ENCODE measurements at places on chromosomes 7 and 10.

GRCh38 chr7:68148440-68148839, 1151.8 kb downstream of the TYW1 start:
- no peak for DNase-seq
- H3K4me1 ChIP-seq, result no peaks in the 10 kb centered on the region
- H3K27ac ChIP-seq, result no peak overlapping the region

DNA sequence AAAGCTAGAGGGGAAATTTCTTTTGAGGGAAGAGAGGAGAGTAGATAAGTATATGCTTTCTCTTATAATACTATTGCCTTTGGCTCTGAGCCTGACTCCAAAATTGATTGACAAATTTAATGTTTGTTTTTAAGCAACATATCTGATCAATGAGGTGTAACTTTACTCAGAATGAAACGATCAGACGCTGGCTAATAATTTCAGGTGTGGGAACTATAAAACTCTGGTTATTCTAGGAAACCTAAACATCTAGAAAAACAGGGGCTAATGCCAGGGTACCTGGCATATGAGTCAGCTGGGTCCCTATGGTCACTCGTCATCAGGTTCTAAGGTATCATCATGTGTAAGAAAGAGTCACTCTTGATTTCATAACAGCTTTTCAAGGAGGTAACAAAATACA, 139.7 kb downstream of the ATE1 start:
- H3K27me3 ChIP-seq, result no peaks in the 10 kb centered on the region

GRCh38 chr7:130419658-130420057, 21.2 kb downstream of the CEP41 start:
- no peaks in the 10 kb centered on the region for H3K36me3 ChIP-seq
- H3K27ac ChIP-seq, result no peak overlapping the region
- no peak overlapping the region for H3K4me3 ChIP-seq
- H3K4me1 ChIP-seq, result no peaks in the 10 kb centered on the region
- H3K27me3 ChIP-seq, result no peaks in the 10 kb centered on the region

DNA sequence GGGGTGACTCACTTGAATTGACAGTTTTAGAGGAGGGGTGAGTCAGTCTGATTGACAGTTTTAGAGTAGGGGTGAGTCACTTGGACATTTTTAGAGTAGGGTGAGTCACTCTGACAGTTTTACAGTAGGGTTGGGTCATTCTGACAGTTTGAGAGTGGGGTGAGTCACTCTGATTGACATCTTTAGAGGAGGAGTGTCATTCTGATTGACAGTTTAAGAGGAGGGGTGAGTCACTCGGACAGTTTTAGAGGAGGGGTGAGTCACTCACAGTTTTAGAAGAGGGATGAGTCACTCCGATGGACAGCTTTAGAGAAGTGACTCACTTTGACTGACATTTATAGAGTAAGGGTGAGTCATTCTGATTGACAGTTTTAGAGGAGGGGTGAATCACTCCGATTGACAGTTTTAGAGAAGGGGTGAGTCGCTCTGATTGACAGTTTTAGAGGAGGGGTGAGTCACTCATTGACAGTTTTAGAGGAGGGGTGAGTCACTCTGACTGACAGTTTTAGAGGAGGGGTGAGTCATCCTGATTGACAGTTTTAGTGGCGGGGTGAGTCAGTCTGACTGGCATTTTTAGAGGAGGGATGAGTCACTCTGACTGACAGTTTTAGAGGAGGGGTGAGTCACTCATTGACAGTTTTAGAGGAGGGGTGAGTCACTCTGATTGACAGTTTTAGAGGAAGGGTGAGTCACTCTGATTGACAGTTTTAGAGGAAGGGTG, 595.9 kb downstream of the DNAJB6 start:
- H3K27me3 ChIP-seq, result no peaks in the 10 kb centered on the region
- no peaks in the 10 kb centered on the region for H3K36me3 ChIP-seq
- DNase-seq, result no peak
- H3K4me3 ChIP-seq, result no peak overlapping the region
- no peaks in the 10 kb centered on the region for H3K4me1 ChIP-seq

- no peak overlapping the region for H3K27ac ChIP-seq
- H3K27me3 ChIP-seq, result no peaks in the 10 kb centered on the region
- no peaks in the 10 kb centered on the region for H3K4me1 ChIP-seq
- no peak for DNase-seq
- H3K4me3 ChIP-seq, result no peak overlapping the region
These were observed 122.5 kb downstream of the RELN start for GRCh38 chr7:103866919-103867318.

DNA sequence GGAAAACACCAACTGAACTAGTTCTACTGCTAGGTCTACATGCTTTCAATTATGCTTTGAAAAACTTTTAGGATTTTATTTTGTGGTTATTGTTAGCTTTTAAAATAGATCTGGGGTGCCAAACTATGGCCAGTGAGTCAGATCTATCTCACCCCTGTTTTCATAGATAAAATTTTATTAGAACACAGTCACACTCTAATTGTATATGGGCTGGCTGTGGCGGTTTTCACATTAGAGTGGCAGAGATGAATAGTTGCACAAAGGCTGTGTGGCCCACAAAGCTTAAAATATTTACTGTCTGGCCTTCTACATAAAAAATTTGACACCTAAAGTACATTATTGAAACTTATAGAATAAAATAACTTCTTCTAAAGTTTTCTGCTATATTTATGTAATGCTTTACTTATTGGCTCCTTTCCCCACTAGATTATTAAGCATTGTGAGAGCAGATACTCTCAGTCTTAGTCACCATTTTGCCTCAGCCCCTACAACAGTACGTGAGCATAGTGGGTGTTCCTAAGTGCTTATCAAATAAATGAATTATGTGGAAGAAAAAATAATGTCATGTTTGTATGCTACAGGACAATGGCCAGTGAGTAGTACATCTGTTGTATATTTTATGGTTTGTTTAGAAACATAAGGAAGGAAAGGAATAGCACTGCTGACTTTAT, 5.4 kb upstream of the SUV39H2 start:
- H3K27me3 ChIP-seq, result no peaks in the 10 kb centered on the region
- H3K36me3 ChIP-seq, result peaks cover 6% of the 10 kb centered on the region
- H3K4me3 ChIP-seq, result no peak overlapping the region

DNA sequence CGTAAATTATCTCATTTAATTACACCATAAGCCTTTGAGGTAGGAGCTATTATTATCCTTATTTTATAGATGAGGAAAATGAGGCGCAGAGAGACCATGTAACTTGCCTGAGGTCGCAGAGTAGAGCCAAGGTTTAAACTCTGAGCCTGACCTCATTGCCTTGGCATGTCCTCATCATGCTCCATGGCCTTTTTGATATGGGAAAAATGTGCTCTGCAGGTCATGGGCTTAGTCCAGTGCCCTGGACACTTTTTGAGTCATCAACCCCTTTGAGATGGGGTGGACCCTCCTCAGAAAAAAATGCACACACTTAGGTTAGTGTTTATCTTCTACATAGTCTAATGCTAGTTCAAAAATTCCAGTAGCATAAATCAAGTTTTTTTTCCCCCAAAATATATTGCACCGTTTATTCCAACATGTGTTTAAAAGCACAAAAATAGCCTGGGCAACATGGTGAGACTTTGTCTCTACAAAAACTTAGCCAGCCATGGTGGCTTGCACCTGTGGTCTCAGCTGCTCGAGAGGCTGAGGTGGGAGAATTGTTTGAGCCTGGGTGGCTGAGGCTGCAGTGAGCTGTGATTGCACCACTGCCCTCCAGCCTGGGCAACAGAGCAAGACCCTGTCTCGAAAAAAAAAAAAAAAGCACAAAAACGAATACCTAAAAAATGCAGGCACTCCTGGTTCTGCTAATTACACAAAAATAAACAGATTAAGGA, 28.6 kb upstream of the TMEM178B start:
- H3K4me1 ChIP-seq, result no peaks in the 10 kb centered on the region
- no peaks in the 10 kb centered on the region for H3K27me3 ChIP-seq
- no peak for DNase-seq
- H3K4me3 ChIP-seq, result no peak overlapping the region

- H3K27ac ChIP-seq, result no peak overlapping the region
- no peaks in the 10 kb centered on the region for H3K27me3 ChIP-seq
- H3K4me1 ChIP-seq, result no peaks in the 10 kb centered on the region
- no peak for DNase-seq
- H3K4me3 ChIP-seq, result no peak overlapping the region
- H3K36me3 ChIP-seq, result no peaks in the 10 kb centered on the region
These were observed 433.6 kb downstream of the ACTR3B start for GRCh38 chr7:153193144-153193595.

GRCh38 chr7:93992421-93993110, 11.6 kb downstream of the BET1 start:
- no peaks in the 10 kb centered on the region for H3K27me3 ChIP-seq
- no peak overlapping the region for H3K4me3 ChIP-seq
- H3K36me3 ChIP-seq, result peaks cover 9% of the 10 kb centered on the region
- no peak overlapping the region for H3K27ac ChIP-seq

- H3K36me3 ChIP-seq, result no peaks in the 10 kb centered on the region
- no peaks in the 10 kb centered on the region for H3K27me3 ChIP-seq
- no peak overlapping the region for H3K4me3 ChIP-seq
- no peak for DNase-seq
These were observed 29.1 kb downstream of the GPRIN2 start for GRCh38 chr10:46527241-46527811.

DNA sequence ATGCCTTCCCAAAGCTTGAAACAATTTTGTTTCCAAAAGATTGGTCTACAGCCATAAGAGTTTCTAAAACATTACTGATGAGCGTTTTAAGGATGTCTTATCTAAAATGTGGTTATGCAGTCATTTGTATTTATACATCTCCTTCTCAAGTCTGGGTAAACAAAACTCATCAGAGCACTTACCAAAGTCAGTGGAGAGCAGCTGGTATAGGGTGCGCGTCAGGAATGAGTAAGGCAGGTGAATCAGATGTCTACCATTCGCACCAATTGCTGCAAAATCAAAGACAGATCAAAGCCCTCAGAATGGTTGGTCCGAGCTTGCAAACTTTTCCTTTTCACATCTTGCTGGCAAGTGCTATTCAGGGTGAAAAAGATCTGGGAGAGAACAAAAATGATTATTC, 65.6 kb upstream of the FAM171A1 start:
- H3K4me3 ChIP-seq, result no peak overlapping the region
- H3K36me3 ChIP-seq, result no peaks in the 10 kb centered on the region
- peaks cover 13% of the 10 kb centered on the region for H3K4me1 ChIP-seq
- no peak overlapping the region for H3K27ac ChIP-seq
- DNase-seq, result no peak

DNA sequence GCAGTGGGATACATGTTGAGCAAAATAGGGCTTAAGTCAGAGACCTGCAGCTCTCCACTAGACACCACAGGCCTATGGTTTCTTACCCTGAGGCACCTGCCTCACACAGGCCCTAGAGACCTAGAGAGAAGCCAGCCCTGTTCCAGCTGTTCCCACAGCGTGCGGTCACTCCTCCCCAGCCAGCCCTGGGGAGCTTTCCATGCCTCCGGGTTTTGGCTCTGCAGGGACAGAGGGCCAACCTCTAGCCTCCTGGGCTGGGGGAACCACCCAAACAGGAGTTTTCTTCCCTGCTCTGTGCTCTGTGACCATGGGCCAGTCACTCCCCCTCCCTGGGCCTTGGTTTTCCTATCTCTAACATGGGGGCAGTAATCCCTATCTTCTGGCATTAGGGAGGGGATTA, 33.0 kb downstream of the SH2B2 start:
- DNase-seq, result no peak
- no peaks in the 10 kb centered on the region for H3K27me3 ChIP-seq
- no peaks in the 10 kb centered on the region for H3K36me3 ChIP-seq
- no peak overlapping the region for H3K4me3 ChIP-seq

- DNase-seq, result no peak
- H3K27ac ChIP-seq, result no peak overlapping the region
- no peaks in the 10 kb centered on the region for H3K27me3 ChIP-seq
These were observed 18.3 kb downstream of the FAM171A1 start for GRCh38 chr10:15352836-15353235.

GRCh38 chr7:47444376-47445098, 137.4 kb downstream of the TNS3 start:
- no peaks in the 10 kb centered on the region for H3K27me3 ChIP-seq
- H3K36me3 ChIP-seq, result no peaks in the 10 kb centered on the region
- no peak for DNase-seq
- no peaks in the 10 kb centered on the region for H3K4me1 ChIP-seq
- H3K4me3 ChIP-seq, result no peak overlapping the region
- H3K27ac ChIP-seq, result no peak overlapping the region

DNA sequence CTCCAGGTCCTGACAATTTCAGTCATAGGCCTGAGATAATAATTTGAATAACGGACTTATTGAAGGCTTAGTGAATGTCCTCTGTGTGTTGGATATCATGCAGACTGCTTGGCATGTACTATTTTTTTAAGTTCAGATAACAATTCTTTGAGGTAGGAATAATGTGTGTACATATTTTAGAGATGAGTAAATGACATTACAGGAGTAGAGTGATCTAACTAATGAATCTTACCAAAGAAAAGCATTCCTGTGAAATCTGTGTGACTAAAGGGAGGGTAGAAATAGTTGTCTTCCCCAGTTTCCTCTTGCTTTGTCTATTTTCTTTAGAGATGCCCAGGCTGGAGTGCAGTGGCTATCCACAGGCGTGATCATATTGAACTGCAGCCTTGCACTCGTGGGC, 391.8 kb upstream of the ETV1 start:
- H3K4me1 ChIP-seq, result peaks cover 1% of the 10 kb centered on the region
- no peak for DNase-seq
- no peaks in the 10 kb centered on the region for H3K36me3 ChIP-seq
- no peak overlapping the region for H3K4me3 ChIP-seq
- no peaks in the 10 kb centered on the region for H3K27me3 ChIP-seq
- H3K27ac ChIP-seq, result no peak overlapping the region

DNA sequence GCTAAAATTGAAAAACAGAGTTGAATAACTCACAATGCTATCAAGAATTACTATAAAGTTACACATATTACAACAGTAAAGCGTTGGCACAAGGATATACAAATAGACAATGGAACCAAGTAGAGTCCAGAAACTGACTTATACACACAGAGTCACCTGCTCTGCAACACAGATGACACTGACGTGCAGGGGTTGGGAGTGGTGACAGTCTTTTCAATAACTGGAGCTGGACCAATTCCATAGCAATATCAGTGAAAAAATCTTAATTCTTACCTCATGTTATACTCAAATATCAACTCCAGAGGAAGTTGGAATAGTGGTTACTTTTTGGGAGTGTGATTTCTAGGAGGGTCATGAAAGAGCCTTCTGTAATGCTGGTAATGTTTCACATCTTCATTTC, 62.5 kb upstream of the NPY start:
- DNase-seq, result no peak
- no peaks in the 10 kb centered on the region for H3K36me3 ChIP-seq
- H3K4me3 ChIP-seq, result no peak overlapping the region
- no peaks in the 10 kb centered on the region for H3K27me3 ChIP-seq
